Cerebellar nuclear complex (tissue), 1 donor: ENCODE measurements at places on chromosomes 16 and 17.

GRCh38 chr16:69709456-69710084 is 16.8 kb downstream of the NQO1 start:
- DNase-seq, result no peak

DNA sequence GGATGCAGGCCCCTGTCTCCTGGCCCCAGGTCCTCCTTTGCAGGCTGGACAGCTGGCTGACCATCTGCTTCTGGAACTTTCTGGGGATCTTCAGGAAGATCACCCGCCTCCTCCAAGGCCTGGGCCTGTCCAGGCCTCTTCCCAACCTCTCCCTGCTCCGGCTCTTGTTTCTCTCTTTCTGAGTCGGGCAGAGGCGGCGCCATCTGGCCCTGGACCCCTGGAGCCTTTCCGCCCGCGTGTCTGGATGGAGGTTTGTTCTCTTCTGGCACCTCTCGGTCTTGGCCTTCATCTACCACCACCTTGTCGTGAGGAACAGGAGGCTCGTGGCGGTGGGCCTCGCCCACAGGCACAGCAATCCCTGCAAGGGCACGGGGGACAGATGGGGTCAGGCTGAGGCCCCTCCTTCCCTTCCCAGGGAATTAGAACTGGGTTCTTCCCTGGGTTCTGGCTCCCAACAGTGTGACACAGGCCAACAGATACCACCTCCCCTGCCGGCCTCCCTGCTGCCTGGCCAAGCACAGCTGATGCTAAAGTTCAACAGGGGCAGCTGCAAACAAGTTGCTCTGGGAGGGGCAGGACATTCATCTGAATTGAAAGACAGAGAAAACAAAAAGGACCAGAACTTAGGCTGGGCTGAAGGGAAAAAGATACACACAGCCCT is 13.3 kb downstream of the NDUFAF8 start:
- no peak for DNase-seq

- no peak for DNase-seq
These were observed 15.4 kb downstream of the SCO1 start for GRCh38 chr17:10681866-10682446.

GRCh38 chr16:9545522-9546437 is 454.3 kb downstream of the HAPSTR1 start:
- no peak for DNase-seq

- DNase-seq, result no peak
These were observed 31.6 kb downstream of the TSC2 start for GRCh38 chr16:2079311-2079800.

DNA sequence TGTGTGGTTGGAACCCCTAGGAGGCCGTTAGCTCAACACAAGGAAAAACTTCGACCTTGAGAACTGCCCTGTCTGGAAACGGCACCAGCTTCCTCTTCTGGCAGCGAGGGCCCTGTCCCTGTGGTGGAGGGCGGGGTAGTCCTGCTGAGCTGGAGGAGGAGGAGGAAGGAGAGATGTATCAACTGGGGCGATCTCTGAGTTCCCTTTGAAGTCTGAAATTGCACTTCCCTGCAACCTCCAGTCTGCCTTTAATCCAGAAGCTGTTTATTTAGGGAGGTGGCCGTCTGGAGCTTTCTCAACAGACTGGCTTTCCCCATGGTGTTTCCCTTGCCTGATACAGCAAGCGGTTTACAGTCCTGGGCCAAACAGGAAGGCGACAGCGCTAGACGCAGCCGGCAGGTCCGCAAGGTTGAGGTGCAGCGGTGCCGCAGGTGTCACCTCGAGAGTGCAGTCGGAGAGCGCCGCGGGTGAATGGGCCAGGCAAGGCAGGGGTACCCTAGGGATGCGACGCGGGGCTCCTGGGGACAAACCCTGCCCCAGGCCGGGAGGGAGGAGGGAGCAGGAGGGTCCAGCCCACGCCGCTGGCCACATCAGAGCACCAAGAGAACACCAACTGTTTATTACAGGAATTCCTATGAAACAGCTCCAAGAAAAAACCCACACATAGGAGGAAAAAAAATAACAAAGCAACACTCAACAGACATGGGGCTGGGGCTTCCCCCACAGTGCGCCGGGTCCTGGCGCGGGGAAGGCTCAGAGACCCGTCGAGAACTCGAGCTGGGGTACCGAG is 11.4 kb upstream of the MRPS23 start:
- no peak for DNase-seq

DNA sequence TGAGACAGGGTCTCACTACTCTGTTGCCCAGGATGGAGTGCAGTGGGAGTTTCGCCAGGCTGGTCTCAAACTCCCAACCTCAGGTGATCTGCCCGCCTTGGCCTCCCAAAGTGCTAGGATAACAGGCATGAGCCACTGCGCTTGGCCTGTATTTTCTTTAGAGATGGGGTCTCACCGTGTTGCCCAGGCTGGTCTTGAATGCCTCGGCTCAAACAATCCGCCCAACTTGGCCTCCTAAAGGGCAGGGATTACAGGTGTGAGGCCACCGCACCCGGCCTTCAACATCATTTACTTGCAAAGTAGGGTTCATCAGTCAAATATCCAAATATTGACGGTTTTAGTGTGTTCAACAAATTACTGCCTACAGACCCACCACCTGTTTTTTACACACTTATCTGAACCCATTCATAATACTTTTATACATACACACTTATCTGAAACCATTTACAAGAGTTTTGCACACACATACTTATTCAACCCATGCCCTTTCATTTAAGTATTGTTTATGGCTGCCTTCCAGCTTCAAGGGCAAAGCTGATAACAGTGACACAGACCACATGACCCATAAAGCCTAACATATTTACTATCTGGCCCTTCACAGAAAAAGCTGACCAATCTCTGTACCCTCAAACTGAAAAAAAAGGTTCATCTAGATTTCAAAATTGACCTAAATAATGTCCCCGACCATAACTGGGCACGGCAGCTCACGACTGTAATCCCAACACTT is 11.9 kb downstream of the TMEM170A start:
- no peak for DNase-seq

- DNase-seq, result no peak
These were observed 920.1 kb downstream of the KCNJ2 start for GRCh38 chr17:71089431-71089830.

GRCh38 chr16:56355786-56356275 is 69.5 kb downstream of the AMFR start:
- no peak for DNase-seq

GRCh38 chr16:1182316-1182671 is 29.4 kb downstream of the CACNA1H start:
- DNase-seq, result no peak

GRCh38 chr17:61848247-61848646 is 15.1 kb downstream of the BRIP1 start:
- no peak for DNase-seq

DNA sequence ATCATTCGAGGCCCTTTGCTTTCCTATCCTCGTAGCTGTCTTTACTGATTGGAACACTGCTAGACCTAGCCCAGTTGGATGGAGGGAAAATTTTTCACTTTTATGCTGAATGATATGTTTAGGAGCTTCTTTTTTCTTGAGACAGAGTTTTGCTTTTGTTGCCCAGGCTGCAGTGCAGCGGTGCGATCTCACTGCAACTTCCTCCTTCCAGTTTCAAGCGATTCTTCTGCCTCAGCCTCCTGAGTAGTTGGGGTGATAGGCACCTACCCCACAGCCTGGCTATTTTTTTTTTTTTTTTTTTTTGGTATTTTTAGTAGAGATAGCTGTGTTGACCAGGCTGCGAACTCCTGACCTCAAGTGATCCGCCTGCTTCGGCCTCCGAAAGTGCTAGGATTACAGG is 17.3 kb upstream of the PSMC5 start:
- no peak for DNase-seq

DNA sequence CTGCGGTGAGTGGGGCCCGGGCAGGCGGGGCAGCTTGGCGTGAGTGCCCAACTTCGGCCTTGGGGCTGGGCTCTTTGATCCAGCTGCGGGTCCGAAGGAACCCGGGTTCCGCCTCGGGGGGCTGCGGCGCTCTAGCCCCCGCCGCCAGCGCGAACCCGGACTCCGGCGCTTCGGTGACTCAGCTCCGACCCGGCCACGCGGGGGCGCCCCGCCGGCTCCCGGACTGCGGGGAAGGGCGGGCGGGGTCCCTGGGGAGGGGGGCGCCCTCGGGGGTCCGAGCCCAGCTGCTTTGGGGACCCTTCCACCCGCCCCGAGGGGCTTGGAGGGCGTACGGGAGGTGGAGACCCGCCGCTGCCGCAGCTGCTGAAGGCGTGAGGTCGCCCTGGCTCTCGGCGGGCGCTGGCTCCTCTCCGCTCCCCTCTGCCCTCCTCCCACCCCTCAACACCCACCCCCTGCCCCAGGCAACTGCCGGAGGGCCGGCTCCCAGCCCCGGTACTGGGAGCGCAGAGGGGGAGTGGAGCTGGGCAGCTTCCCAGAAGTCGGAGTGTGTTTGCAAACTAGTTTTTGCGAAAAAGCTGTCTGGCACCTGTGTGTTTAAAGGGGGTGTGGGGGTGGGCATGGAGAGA is 516 bp downstream of the CPNE2 start:
- no peak for DNase-seq

GRCh38 chr17:78172249-78173051 is 4.1 kb downstream of the SYNGR2 start:
- DNase-seq, result no peak

- DNase-seq, result no peak
These were observed 82.2 kb upstream of the ARL4D start for GRCh38 chr17:43316522-43317142.

GRCh38 chr16:66099306-66099705 is 267.2 kb upstream of the CDH5 start:
- peak; percentile 20 for DNase-seq

DNA sequence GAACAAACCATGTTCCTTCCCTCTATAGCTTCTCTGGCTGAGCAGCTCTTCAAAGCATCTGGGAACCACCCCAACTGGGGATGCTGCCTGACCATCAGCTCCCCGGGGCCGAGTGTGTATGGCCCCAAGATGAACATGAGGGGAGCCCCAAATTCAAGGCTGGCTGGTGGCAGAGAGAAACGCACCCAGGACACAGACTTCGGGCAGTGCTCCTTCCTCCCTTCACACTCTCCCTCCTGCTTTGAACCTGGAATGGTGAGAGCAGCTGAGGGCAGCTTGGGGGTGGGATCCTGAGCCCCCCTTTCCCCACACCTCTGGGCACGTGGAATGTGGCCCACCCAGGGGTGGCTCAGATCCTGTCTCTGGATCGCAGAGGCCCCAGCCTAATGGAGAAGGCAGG is 17.2 kb downstream of the TLE7 start:
- no peak for DNase-seq
